GM23338 (cell line): ENCODE measurements at places on chromosomes 7 and 10.
A peak's percentile ranks its signal among the peaks of the same experiment; 100 is the strongest.

GRCh38 chr10:59903871-59904270 is 2.5 kb downstream of the CCDC6 start:
- DNase-seq = no peak

DNA sequence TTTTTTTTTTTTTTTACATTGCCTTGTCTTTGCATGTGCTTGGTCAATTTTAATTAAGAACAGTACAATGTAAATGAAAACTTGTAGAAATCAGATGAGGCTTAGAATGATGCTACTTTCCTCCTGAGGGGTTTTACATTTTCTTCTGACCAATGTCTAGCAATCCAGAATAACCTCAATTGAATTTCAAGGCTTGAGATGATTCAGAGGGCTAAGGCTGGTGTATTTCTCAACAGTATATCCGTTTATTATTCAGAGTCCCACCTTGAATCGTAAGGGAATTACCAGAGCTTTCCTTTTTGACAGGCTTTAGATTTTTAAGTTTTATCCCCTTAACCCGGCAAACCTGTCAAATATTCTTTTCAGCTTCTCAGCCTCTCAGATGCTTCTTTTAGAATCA is 231.2 kb upstream of the STK17A start:
- DNase-seq = no peak

DNA sequence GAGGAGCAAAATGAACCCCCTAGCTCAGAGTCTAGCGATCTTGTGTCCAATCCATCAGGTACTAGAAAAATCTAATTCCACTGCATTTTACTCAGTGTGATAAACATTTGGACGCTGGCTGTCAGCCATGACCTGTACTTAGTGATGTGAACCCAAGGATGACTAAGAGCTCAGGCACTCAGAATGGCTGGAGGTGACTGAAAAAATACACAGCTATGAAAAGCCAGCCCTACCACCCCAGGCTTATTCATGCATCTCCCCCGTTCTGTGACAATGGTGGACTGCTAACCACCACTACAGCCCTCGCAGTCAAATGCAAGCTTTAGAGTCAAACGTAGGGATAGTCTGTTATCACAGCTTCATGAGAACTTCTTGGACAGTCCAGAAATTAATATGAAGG is 14.9 kb downstream of the AFAP1L2 start:
- DNase-seq = no peak

- DNase-seq = no peak
Measured at GRCh38 chr10:104706886-104707285, 65.8 kb downstream of the SORCS3 start.

- DNase-seq = peak; percentile 84
Measured at GRCh38 chr10:93376372-93377293, 105.5 kb downstream of the MYOF start.

- no peak for DNase-seq
Measured at GRCh38 chr10:62657244-62657835, 147.2 kb upstream of the ADO start.

DNA sequence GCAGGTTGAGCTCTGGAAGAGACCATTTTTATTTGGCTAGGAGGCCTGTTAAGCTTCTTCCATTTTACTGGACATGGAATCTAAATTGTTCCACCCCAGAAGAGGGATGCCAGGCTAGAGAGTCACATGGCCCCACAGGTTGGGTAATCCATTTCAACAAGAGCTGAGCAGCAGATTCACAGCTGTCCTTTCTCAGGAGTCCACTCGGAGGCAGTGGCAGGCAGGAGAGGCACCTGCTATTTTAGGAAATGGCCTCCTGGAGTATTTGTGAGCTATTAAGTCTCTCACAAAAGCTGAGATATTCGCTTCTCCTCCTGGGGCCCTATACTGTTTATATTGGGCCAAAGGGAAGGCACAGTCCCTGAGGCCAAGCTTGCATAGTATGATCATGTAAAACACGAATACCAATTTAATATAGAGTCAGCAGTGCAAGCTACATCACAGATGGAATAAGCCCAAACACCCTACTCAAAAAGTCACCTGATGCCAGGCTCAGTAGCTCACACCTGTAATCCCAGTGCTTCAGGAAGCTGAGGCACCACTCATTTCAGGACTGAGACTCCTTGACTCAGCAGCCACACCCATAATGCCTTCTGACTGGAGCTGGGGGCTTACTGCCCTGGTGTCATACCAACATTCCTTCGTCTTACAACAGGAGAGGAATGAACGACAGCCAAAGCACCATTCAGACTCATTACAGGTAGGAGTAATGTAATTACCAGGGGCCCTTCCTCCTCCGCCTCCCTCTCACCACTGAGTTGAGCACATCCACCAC is 124.1 kb downstream of the LMBR1 start:
- peak; percentile 46 for DNase-seq

- DNase-seq = peak; percentile 60
Measured at GRCh38 chr7:85890244-85890811, 703.5 kb upstream of the SEMA3D start.

DNA sequence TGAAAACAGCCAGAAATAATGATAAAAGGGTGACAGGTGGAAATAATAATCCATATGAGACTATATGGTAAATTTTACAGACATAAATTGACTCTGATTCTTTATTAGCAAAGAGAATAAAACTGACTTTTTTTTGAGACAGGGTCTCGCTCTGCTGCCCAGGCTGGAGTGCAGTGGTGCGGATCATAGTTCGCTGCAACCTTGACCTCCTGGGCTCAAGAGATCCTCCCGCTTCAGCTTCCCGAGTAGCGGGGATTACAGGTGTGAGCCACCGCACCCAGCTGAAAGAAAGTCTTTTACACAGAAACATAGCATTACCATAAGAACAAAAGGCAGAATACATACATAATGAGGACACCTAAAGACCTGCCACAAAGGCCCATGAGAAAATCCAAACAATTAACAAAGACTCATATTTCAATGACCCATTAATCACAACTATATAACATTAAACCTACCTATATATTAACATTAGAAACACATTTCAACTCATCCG is 51.5 kb upstream of the DIP2C start:
- peak; percentile 51 for DNase-seq

DNA sequence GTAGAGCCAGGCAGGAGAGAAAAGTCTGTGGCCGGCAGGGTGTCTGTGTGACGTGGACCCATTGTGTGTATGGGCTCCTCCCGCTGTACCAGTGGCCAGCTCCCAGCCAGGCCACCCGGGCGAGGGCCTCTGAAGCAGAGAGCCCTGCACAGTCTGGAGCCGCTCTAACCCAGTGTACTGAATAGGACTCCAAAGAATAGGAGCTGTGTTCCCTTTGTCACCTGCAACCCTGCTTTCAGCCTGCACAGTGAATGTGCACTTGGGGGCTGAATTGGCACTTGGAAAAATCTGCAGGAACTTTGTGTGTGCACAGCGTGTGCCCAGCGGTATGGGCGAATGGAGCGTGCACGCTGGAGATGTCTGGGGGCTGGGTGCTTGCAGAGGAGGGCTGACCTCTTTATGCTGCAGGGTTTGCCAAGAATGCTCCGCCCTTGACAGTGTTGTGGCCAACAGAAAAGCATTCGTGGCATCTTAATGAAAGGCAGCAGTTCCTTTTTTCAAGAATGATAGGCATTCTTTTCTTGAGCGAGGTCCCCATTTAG is 216.2 kb downstream of the AUTS2 start:
- DNase-seq = peak; percentile 46

DNA sequence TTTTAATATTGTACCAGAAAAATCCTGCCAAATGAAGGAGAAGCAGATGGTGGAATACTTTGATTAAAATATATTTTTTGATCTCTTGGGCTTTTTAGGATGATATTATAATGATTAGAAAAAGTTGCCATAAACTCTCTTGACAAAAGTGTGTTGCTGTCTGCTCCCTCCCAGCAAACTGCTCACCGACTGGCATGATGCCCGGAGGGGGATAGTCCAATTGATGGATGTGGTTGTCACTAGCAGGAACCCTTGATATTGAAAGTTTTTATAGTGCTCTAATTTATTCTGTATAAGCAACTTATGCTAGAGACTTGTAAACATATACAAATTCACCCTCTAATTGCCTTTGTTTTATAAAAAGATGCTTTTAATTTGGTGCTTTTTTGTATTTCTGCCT is 114.0 kb downstream of the DNAH11 start:
- DNase-seq = no peak

GRCh38 chr7:1676550-1677078 is 6.5 kb downstream of the ELFN1 start:
- DNase-seq = no peak

DNA sequence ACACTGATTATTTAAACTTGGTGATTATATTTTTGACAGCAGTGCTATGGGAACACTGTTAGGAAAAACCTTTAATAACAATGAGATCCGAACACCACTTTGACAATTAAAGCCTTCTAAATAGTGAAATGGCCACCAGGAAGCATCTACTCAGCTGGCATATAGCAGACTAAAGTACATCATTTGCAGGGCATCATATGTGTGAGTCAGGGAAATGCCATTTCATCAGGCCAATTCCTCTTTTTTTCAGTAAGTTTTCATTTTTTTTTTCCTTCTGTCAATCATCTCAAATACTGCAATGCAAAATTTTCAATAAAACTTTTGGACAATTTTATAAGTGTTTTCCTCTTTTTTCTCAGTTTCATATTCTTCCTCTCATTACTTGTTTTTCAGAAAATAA is 521.4 kb upstream of the SEMA3D start:
- DNase-seq = no peak

DNA sequence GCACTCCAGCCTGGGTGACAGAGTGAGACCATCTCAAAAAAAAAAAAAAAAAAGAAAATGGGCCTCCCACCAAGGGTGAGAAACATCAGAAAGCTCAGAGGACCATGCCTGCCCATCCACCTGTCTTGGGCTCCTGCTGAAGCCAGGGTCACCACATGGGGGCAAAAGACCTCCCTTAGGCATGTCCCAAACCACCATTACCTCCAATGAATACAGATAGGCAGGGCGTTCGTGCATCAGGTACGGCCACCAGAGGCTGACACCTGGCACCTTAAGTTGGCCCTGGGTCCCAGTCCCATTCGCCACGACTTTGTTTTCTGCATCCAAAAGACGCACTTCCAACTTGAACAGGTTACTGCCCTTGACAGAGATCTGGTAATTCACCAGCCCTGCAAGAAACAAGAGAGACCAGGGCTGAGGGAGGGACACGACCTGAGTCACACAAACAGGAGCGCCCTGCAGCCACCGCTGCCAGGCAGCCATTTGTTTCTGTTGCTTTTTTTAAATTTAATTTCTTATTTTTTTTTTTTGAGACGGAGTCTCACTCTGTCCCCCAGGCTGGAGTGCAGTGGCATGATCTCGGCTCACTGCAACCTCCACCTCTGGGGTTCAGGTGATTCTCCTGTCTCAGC is 6.1 kb downstream of the GUSB start:
- DNase-seq = peak; percentile 33

GRCh38 chr10:31709476-31709875 is 219.2 kb downstream of the ARHGAP12 start:
- DNase-seq = no peak

DNA sequence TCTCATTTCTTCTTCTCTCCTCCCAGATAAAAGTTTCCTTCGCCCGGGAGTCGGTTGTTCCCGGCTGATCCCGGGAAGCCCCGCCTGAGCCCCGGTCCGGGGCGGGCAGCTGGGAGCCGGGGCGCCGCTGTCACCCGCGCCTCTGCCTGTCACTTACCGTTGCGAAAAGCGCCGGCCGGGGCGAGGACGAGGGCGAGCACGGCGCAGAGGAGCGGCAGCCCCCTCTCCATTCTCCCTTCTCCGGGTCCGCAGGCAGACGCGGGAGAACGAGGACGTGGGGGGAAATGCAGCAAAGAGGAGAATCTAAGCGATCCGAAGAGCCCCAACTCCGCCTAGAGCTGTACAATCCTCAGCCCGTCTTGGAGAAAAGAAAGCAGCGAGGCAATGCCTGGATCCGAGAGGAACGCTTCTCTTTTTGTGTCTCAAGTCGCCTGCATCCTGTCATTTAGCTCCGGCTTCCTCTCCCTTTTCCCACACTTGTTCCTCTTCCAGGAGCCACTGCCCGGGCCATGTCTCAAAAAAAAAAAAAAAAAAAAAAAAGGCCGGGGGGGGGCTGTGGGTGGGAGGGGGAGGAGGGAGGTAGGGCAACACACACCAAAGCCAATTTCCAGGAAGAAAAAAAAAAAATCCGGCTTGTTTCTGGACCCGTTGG is at the start of gene NRP1:
TSS of gene NRP1 (minus strand) at position 515 of the 652 bp plus-strand sequence. CDS start at position 230, 285 bp downstream.
- DNase-seq = peak; percentile 58

- DNase-seq = no peak
Measured at GRCh38 chr7:68718097-68718551, 880.2 kb upstream of the AUTS2 start.

DNA sequence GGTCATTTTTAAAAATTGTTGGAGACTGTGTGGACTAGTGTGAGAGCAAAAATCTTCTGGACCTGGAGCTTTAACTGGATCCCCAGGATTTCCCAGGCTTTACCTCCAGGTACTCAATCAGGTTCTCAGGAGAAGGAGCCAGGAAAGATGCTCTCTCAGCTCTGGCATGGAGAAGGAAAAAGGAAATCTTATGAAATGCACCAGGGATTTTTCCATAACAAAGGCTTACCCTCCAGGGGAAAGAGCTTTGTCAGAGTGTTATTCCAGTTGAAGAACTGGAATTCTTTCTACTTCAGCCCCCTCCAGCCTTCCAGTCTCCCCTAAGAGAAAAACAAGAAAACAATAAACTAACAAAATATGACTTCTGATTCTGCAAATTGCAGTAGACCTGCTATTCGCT is 436.7 kb upstream of the ANKRD30A start:
- DNase-seq = peak; percentile 63

DNA sequence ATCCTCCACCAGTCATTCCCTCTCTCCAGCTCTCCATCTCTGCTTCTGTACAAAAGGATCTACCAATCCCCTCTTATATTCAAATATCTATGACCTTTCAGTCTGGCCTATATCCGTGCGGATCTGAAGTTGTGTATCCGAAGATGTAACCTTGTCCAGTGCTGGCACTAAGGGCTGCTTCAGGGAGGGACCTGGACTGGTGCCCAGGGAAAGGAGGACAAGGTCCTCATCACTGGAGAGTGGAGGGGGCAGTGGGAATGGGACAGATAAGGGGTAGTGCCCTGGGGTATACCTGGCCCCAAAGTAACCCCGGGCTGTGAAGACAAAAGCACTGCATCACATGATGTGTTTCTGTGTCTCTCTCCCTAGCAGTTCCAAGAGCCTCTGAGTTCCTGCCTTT is 1.8 kb downstream of the TMEM225B start:
- DNase-seq = no peak

DNA sequence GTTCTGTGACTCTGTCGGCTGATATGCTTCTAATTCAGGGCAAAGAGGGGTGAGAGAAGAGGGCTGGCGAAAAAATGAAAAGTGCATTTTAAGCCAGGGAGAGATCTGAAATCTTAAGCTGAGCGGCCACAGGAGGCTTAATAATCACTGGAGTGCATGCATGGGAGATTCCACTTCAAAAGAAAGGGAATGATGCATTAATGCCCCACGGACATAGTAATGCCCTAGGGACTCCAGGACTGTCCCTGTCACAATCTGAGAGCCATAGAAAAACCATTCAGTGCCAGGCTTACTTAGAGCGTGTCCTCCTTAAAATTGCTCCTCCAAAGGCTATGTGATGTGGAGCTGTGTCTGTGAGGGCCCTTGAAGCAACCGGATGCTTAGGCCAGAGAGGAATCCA is 75.1 kb downstream of the NHLRC2 start:
- DNase-seq = no peak
